Testis (tissue), 5 donors: ENCODE measurements at places on chromosomes 6 and 20.

DNA sequence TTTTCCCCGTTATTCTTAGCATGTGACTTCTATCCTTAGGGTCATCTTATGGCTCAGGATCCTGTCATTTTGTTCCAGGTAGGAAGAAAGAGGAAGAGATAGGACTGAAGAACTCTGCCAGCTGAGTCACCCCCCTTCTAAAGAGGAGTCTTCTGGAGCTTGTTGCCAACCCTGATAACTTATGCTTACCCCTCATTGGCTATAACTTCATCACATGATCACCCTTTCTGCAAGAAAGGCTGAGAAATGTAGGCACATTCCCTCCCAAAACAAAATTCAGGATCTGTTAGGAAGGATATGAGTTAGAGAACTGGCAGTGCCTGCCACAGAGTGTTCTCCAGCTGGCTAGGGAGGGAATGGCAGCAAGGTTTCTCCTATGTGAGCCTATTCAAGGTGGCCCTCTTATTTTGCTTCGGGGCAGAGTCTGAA lies 35.6 kb downstream of the ARFGEF2 start:
- no peak for DNase-seq

DNA sequence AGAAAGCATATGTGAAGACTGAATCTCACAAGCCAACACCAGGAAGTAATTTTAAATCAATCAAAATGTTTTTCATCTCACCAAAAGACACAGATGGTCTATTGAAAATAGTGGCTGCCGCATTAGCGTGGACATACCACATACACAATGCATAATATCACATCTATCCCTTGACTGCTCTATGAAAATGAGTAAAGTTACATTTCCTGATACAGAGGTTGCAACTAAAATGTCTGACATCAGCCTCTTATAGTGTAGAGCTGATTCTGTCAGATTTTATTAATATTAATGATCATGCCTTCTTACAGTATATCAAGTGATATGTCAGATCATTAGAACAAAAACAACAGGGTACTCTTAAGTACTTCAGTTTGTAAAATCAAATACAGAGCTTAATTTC lies 339.8 kb upstream of the EPHA7 start:
- DNase-seq, result no peak

DNA sequence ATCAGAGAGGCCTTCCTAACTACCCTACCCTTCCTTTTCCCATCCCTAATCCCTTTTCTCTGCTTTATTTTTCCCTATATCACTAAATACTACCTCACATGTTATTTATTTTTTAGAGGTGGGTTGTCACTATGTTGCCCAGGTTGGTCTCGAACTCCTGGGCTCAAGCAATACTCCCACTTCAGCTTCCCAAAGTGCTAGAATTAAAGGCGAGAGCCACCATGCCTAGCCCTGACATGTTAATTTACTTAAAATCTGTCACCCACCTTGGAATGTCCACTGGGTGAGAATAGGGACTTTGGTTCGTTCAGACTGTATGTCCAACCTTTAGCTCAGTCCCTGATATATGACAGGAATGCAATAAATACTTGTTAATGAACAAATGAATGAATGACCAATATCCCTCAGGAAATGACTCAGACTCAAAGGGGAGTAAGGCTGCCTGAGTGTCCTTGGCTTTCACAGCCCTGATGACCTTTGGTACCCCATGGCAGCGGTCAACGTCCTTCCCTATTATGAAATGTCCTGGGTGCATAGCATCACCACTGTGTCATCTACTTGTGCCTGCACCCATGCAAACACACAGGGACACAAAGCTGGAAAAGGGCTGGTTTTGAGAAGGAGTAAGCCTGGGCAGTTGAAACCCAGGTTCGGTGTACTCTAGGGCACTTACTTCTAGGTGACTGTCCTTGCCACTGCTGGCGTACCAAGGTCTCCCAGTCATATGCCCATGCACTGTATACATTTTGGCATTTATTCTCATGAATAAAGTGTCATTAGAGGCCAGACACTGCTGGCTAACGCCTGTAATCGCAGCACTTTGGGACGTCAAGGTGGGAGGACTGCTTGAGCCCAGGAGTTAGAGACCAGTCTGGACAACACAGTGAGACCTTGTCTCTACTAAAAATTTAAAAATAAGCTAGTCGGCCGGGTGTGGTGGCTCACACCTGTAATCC lies 26.5 kb downstream of the BCL2L1 start:
- DNase-seq, result no peak

- DNase-seq, result no peak
Measured at GRCh38 chr6:13762611-13763441, 51.2 kb upstream of the RANBP9 start.

DNA sequence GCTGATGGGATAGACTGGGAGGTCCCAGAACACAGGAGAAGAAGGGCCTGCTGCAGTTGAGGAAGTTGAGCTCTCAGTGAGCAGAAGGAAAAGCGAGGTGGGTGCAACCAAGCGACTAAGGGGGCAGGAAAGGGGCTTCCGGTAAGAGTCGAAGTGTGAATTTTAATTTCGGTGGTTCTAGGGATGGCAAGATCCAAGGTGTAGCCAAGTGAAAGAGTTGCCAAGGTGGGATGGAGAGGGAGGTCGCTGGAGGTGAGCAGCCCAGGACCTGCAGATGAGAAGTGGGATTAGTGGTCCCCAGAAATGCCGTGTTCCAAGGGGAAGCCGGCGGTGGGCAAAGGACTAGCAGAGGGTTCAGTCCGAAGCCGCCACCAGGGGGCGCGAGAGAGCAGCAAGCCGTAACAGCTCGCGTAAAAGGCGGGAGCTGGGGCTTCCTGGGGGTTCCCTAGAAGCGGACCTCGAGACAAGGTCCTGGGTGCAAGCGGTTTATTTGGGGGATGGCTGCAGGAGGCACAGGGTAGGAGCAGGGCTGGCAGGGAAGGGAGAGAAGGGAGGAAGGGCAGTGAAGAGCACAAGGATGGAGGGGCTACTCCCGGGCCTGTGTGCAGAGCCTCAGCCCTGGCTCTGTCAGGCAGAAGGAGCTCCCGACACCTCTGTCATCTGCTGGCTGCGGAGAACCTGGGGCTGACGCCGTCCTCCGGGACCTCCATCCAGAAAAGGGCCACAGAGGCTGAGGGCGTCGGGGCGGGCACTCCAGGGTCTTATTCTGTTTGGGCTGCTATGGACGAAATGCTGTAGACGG lies 103.6 kb downstream of the PAX1 start:
- peak; percentile 86 for DNase-seq

DNA sequence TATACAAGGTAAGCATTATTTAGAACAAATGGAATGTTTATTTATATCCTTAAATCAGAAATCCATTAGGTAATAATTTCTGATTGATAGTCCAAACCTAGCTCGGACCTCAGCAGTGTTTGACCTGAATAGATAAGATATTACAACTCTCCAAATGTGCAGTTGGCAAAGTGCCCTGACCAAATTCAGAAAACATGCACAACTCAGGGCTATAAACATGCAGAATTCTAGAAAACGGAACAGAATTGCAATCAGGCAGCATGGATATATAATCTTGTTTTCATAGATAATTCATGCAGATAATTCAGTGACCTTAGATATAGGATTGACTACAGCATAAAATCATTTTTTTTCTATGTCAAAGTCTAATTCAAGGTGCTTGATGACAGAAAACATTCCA lies 626.6 kb upstream of the CITED2 start:
- no peak for DNase-seq

DNA sequence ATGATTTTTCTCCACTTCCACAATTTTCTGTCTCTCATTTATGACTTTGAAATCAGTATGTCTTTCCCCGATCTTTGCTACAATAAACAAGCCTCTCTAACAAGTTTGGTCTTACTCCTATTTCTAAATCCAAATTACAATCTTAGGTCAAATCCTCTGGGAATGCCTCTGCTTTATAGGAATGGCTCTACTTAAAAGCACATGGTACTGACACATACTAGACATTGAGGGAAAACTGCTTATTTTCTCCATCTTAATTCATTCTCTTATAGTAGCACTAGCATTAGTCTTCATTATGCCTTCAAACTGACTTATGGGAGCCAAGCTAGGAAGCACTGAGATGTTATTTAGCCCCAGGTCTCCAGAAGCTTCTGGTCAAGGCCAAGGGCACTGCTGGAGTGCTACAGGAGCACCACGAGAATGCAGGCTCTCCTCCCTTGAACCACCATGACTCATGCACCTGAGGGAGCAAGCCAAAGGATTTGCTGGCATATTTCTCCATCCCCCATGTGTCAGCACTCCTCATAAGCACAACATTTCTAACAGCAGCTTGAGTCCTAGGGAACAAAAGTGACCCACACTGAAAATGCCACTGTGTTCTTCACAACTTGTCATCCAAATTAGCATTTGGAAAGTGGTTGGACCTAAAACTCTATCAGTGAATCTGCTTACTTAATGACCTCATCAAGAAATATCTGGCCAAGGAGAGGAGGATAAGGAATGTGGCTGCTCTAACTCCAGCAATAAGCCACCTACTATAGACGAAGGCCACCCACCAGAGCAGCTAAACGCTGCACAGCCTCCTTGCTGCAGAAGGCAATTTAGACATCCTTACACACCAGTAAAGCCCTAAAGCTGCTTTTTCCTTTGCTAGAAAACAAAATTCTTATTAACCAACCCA lies 156.8 kb upstream of the KCNQ5 start:
- DNase-seq, result no peak

DNA sequence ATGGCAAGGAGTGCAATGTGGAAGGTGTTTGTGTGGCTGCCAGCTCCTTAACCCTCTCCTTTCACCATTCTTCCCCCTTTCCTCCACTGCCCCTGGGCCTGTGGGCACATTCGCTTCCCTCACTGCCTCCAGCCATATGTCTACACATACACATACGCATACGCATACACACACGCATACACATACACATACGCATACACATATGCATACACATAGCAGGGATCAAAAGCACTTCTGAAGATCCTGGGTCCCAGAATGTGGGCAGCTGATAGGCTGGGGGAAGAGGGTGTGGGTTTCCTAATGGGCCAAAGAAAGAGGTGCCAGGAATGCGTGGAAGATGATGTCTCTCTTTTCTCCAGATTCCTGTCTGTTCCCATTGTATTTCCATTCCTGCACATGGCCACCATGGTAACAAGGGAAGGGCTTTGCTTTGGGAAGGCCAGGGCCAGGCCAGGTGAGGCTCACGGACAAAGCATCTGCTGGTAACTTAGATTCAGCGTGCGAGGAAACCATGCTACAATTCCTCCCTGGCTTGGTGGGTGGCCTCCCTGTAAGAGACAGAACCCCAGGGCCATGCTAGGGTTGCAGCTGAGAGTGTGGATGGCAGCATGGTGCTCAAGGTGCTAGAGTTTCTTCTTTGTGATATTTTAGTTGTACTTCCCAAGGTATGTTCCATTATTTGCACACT lies 44.8 kb upstream of the GTSF1L start:
- DNase-seq, result no peak

DNA sequence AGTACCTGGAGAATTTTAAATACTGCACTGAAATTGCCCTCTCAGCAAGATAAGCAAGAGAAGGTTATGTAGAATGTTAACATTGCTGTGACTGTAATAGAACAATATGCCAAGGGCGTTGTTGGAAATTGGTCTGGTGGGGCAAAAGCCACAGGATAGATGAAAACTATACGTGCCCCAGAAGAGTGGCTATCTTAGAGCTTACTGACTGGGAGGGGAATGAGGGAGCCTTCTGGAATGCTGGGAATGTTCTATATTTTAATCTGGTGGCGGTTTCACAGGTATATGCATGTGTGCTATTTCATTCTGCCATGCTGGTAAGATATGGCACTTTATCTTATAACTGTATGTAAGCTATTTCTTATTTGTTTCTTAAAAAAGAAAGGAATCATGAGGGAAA lies 35.2 kb upstream of the YWHAB start:
- DNase-seq, result no peak

DNA sequence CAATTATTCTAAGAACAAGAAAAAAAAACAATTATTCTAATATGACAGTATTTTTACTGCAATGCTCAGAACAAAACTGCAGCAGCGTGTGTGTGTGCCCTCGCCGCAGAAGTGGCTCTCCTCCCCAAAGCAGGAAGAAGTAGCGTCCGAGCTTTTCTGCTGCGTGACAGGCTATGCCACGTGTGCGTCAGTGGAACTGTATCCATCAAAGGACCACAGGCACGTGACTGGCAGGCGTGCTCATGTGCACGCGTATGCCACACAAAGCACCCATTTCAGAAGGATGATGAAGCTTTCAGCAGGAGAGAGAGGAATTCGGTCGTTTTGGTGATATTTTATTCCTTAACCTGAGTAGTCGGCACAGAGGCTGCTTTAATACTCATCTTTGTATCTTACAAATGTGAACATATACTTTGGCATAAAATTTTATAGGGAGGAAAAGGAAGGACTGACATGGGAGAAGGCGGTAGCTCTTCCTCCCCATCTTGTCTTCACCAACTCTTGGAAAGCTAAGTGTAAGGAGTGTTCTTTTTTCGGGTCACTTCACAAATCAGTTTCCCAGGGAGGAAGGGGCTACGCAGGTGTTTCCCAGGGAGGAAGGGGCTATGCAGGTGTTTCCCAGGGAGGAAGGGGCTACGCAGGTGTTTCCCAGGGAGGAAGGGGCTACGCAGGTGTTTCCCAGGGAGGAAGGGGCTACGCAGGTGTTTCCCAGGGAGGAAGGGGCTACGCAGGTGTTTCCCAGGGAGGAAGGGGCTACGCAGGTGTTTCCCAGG lies 3.4 kb downstream of the TCFL5 start:
- no peak for DNase-seq

- DNase-seq, result no peak
Measured at GRCh38 chr20:1427457-1428054, 34.7 kb upstream of the FKBP1A start.

GRCh38 chr20:17971300-17972013 lies 2.6 kb downstream of the MGME1 start:
- no peak for DNase-seq

DNA sequence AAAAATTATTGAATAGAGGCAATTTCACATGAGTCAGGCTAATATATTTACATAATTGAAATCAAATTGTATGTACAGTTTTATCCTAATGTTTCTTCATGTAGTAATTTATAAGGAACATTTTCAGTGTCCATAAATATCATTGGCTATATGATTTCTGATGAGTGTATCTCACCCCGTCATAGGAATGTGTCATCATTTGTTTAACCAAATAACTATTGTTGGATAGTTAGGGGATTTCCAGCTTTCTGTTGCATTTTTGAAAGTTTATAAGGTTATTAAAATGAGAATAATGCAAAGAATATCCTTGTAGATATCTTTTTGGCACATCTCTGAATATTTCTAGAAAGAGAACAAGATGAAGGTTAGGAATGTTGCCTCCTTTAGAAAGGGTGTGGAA lies 39.0 kb downstream of the SYTL3 start:
- no peak for DNase-seq

- no peak for DNase-seq
Measured at GRCh38 chr6:35487658-35488516, 9.0 kb downstream of the TEAD3 start.

GRCh38 chr6:130505808-130506598 lies 140.2 kb downstream of the TMEM200A start:
- DNase-seq, result no peak

- DNase-seq, result peak; percentile 29
Measured at GRCh38 chr6:33123732-33124524, 48.1 kb downstream of the HLA-DPB1 start.

GRCh38 chr6:7556394-7557106 lies 15.1 kb downstream of the DSP start:
- no peak for DNase-seq

- DNase-seq, result no peak
Measured at GRCh38 chr20:33689973-33690372, 3.8 kb upstream of the E2F1 start.
